ENCODE measurements at places on chromosomes 11 and 22.

DNA sequence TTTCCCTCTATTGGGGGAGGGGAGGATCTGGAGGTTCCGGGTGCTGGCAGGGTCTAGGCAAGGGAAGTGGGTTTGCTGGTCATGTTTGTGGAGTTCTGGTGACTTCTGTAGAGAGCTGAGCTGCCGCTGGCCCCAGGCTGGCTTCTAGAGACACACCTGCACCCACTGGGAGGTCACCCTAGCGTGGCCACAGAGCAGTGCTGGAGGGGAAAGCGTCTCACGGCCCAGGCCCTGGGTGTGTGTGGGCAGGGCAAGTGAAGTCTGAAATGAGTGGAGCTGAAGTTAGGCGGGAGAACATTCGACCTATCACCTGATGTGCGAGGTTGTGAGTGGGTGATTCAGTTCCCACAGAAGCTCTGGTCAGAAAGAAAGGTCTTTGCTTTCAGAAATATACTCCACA is 27.9 kb downstream of the SMIM38 start:
- no peak for DNase-seq

GRCh38 chr11:86021377-86021776 is 47.5 kb downstream of the PICALM start:
- no peak for DNase-seq

GRCh38 chr22:41770715-41771468 is 29.6 kb upstream of the CCDC134 start:
- no peak for DNase-seq

- no peak for DNase-seq
Measured at GRCh38 chr11:99098258-99098657, 77.5 kb downstream of the CNTN5 start.

DNA sequence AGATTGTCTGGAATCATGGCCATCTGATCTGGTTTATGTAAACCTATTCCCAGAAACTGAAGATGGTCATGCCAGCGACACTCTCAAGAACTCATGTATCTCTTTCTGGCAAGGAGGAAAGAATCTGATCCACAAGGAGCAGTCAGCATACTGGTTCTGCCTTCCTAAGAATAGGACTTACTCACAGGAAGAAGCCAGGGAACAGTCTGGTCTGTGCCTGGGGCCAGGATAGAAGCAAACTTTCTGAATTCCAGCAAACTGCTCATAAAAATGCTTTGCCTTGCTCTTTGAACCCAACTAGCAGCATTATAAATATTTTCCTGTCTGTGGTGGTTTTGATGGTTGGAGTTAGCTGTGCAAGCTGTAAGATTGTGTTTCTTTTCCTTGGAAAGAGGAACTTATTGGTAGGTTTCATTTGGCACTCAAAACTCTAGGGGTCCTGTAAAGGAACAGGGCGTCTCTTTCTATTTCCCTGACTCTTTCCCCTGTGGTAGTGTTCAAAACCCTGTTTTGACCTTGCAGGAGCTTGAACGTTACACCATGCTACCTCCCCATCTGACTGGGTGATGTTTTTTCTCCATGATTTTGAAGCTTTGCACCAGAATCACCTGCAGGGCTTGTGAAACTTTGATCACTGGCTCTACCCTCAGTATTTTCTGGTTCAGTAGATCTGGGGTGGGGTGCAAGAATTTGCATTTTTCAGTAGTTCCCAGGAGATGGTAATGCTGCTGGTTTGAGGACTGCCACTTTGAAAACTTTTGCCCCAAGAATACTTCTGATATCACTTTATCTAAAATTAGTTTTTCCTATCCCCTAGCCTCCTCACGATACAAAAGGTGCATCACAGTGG is 627.8 kb upstream of the ANO5 start:
- DNase-seq, result no peak

GRCh38 chr11:64317961-64318765 is at the start of gene PRDX5:
TSS of gene PRDX5 (plus strand) at chr11:64318121. CDS start at chr11:64318216, 95 bp downstream.
- peak; percentile 92 for DNase-seq

- no peak for DNase-seq
Measured at GRCh38 chr11:120135838-120136237, 2.1 kb downstream of the TRIM29 start.
